Left ventricle myocardium superior (tissue), 1 donor: ENCODE measurements at places on chromosomes 2 and 18. TPM values are rescaled to one million over a fixed set of nuclear protein-coding genes. Genes with fewer than 3 reads are reported as not detected.

- no peak for DNase-seq
These were observed 294.6 kb downstream of the LRATD1 start for GRCh38 chr2:14927021-14927564.

GRCh38 chr2:19124135-19124534, 234.3 kb downstream of the OSR1 start:
- no peak for DNase-seq

DNA sequence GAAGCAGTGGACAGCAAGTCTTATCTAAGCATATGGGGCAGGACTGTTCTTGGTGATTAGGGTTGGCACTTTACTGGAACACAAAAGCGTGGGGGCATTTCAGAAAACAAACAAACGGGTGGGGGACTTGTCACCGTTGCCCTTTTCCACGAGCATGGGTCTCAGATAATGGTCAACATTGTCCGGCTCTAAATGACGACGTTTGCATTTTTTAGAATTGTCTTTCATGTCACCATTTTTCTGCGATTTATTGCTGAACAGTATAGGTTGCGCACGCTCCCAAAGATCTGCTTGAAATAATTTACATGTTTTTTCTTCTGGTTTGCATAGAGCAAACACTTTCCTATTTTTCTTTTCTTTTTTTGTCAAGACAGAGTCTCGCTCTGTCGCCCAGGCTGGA, 46.6 kb upstream of the TBC1D8 start:
- no peak for DNase-seq

GRCh38 chr2:88624477-88624876, 2.8 kb downstream of the EIF2AK3 start:
- no peak for DNase-seq

Gene CRYGD
- not detected for total RNA-seq

Gene SULT1C4
- total RNA-seq: 3.2 TPM

DNA sequence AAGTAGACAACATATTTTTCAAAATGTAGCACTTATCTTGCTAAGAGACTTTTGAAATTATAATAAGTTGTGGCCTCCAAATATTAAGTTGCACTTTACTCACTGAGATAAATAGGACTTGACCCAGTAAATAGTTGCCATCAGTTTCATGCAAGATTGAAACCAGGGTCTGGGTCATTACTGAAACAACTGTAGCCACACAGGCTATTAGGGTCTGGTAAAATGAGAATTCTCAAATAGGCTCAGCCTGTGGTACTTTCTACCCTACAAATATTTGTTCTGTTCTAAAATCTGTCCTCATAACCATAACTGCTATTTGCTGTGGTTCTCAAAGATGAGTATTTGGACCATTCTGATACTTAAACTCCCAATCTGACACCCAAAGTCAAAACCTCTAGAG, 115.4 kb upstream of the STK17B start:
- no peak for DNase-seq

Gene DUSP28
- total RNA-seq: 13.2 TPM

Gene TUBA4A
- 116 TPM for total RNA-seq

Gene AQP12B
- total RNA-seq: not detected

DNA sequence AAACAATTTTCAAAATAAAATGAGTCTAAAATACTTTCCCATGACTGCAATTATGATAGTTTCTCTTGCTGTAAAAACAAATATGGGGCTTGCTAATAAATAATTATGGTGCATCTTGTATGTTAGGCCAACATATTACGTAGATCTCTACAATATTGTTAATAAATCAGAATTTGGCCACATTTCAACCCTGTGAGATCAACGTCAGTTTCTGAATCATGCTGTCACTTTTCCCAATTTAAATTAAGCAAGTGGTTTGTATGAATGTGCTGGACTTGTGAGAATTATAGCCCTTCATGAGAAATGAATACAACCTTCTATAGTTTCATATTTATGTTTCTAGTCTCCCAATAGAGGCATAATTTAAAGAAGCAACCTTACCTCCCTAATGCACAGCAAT, 808.9 kb downstream of the SUCLG1 start:
- no peak for DNase-seq

GRCh38 chr18:8801263-8801901, 96.0 kb downstream of the MTCL1 start:
- DNase-seq: no peak

DNA sequence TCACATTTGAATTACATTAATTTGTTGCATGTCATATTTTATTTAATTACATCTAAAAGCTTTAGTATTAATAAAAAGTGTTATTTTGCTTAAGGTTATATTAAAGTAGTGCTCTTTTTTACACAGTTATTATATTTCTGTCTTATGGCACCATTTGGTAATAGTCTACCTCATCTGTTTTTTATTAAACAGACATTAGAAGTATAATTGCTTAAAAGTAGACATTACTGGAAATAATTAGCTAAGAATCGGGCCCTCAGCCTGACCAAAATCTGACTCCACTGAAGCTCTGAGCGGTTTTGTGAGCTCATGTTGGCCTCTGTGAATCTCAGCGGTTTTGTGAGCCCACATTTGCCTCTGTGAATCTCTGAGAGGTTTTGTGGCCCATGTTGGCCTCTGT, 102.5 kb upstream of the SNTG2 start:
- no peak for DNase-seq

DNA sequence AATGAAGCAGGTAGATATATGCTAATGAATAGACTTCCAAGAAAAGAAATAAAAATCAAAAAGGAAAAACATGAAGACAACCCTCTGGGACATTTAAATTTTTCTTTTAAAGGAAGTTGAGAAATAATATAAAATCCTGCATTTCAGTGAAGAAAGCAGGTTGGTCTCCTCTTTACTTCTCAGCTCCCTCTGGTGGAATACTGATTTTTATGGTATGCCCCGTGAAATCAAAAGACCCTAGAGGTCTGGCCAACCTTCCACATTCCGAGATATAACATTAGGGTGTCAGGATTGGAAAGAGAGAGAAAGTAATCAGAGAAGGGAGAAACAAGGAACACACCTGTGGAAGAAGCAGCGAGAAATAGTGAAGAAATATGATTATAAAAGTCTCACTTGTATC, 72.7 kb downstream of the DNER start:
- no peak for DNase-seq

- peak; percentile 97 for DNase-seq
These were observed 1.4 kb downstream of the TGIF1 start for GRCh38 chr18:3451183-3451988.

Gene CRYGC
- total RNA-seq: not detected
